8988T (cell line): ENCODE measurements at places on chromosomes 5 and 9.
A peak's percentile ranks its signal among the peaks of the same experiment; 100 is the strongest.

- no peak for DNase-seq
These were observed 84.0 kb downstream of the MARCHF11 start for GRCh38 chr5:16095612-16096011.

DNA sequence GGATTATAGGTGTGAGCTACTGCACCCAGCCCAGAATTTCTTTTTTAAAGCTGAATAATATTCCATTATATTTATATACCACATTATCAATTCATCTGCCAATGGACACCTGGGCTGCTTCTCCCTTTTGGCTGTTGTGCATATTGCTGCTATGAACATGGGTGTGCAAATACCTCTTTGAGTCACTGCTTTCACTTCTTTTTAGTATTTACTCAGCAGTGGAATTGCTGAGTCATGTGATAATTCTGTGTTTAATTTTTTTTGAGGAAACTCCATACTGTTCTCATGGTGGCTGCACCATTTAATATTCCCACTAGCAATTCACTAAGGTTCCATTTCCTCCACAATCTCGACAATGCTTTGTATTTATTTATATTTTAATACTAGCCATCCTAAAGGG lies 36.1 kb upstream of the KIF4B start:
- no peak for DNase-seq

DNA sequence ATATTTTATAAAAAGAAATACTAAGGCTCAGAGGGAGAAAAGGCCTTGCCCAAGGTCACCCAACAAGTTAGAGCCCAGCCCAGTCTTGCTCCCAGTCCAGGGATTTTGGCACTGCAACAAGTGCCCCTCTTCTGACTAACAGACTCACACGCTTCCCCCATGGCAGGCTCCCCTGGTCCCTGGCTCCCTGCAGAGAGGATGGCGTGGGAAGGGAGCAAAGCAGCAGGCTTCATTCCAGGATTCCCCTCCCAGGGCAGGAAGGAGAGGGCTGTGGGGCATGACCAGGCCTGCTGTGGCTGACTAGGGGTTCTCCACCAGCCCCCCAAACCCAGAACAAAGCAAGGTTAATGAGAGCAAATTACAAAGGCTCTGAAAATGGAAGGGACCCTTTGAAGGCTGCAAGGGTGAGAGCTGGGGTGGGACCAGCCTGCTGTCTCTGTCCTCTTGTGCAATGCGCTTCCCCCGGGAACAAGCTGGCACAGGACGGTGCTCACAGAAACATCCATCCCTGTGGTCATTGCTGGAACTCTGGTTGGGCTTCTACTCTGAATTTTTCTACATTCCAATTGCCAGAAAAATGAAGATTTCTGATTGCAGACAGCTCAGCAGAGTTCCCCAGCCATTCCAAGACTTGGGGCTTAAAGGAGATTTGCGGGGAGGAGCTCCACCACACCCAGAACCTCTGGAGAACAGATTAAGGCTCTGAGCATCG lies 37.1 kb upstream of the FAT2 start:
- DNase-seq: no peak

GRCh38 chr9:36008774-36009300 lies 27.9 kb upstream of the RECK start:
- peak; percentile 42 for DNase-seq

DNA sequence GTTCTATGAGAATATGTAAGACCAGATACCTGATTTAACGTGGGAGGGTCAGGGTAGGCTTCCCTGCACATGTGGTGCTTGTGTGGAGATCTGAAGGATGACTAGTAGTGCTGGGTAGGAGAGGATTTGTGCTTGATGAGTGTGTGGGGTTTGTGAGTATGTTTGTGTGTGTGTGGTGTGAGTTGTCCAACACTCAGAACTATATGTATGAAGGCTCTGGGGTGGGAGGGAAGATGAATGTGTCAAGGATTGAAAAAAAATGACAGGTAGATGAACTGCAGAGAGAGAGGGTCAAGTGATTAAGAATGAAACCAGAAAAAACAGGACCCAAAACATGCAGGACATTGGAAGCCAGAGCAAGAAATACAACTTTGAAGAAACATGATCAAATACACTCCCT lies 154.6 kb upstream of the NR3C1 start:
- no peak for DNase-seq
